ENCODE measurements at places on chromosomes 16 and 17.

GRCh38 chr16:56910654-56911539, 21.0 kb upstream of the HERPUD1 start:
- DNase-seq, result peak; percentile 67

DNA sequence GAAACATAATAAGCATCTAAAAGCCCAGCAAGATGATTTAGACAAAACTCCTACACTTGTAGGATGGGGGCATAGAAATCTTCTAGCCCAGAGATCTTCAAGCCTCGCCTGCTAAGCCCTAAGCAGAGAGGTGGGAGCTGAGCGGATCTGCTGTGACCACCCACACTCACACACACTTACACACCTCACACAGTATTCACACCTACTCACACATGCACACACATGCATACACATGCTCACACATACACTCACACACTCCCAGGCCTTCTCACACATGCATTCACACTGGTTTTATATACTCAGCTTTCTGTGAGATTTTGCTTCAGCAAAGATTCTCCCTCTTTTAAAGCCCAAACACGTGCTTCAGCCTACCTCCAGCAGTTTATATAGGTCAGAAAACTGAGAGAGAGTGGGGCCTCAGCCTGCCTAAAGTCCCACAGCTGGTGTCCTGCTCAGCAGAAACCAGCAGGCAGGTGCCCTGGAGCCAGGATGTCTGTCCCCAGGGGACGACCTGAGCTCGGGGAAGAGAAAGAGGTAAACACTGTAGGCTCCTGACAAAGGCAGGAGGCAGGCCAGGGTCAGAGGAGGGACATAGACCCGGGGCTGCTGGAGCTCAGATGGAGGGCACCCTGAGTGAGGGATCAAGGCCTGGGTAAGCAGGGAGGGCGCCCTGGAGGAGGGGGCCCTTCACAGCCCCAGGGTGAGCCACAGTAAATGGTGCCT, 12.0 kb upstream of the KRT19 start:
- DNase-seq, result no peak

DNA sequence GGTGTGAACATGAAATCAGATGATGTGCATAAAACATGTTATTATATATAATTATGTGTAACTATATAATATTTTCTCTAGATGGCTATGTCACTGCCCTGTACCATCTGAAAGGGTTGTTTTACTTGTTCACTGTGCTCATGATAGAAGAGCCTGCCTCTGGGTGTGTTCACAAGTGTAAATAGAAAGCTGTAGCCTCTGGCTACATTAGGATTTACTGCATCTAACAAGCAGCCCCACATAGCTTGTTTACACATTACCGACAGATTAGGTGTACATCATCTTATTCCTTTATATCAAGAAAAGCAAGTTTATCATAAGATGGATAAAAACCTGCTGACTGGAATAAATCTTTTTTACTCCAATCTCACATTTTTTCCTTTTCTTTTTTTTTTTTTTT, 46.1 kb downstream of the CHD9 start:
- DNase-seq, result no peak

- no peak for DNase-seq
These were observed 121.8 kb downstream of the IRX3 start for GRCh38 chr16:54164789-54165173.

GRCh38 chr16:47729701-47730100, 268.6 kb downstream of the PHKB start:
- no peak for DNase-seq

- DNase-seq, result no peak
These were observed 69.4 kb upstream of the SMIM36 start for GRCh38 chr17:55580596-55581133.
